Stimulated activated effector memory CD8-positive, alpha-beta T cell treated with anti-CD3 and anti-CD28 coated beads, Interleukin-12 subunit alpha, Interleukin-12 subunit beta, amount 100 ng/mL, for 72 hours (primary cell): ENCODE measurements at places on chromosomes 6 and 20.

- no peak for DNase-seq
Observed at GRCh38 chr20:32470940-32471339, 112.8 kb downstream of the ASXL1 start.

DNA sequence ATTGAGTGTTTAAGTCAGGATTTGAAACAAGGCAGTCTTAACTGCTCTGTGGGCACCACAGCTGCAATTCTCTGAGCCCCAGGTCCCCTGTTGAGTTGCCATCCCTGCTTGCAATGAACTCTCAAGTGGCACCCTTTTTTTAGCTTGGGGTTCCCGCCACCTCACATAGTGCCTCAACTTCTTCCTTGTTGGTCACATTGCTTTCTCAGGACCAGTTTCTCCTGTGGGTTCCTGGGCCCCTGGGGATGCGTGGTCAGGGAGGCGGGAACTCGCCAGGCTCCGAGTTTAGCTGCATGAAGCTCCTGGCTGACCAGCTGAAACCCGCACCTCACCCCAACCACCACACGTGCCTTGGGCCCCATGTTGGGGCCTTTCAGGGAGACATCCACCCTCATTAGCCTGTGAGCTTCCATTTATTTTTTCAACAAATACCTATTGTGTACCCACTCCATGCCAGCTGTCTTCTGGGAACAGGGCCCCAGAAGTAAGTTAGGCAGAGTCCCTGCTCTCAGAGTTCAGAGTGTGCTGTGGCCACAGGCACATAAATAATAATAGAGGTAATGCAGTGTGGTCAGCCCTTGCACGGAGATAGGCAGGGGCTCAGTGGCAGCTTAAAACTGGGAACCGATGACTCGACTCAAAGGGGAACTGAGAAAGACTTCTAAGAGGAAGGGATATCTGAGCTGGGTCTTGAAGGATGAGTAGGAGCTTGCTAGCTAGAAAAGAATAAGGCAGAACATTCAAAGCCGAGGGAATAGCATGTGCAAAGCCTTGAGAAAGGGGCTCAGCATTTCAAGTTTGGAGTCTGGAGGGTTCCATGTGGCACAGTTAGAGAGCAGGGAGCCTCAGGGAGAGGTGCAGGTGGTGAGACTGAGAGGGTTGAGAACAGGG, 33.9 kb upstream of the FAM83D start:
- DNase-seq: no peak

GRCh38 chr6:91664327-91664959, 1077.6 kb upstream of the MAP3K7 start:
- DNase-seq: no peak

DNA sequence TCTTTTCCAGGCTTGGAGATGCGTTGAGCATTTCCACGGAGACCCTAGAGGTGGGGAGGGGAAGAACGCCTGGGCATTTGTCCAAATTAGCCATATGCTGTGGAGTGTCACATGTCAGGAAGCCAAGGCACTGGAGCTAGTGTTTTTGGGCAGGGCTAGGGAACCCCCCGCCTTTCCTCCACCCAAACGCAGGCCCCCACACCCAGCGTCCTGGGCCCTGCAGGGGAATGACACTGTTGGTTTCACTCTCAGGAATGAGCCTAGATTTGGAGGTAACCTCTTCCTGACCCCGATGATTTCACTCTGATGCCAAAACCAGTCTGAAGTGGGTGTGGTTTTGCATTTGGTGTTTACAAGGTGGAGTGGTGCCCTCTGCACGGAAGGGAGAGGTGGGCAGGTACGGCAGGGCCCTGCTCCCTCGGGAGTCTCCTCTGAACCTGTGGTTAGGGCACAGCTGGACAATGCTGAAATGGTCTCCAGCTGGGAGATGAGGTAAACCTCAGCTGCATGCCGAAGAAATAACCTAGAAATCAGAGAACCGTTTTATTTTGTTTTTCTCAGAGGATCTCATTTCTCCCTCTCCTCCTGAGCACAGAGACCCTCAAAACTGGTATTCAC, 29.5 kb downstream of the MTHFD1L start:
- peak; percentile 9 for DNase-seq

GRCh38 chr6:35476004-35476403, 7.8 kb downstream of the RPL10A start:
- DNase-seq: no peak

GRCh38 chr6:54403096-54403495, 94.9 kb downstream of the TINAG start:
- DNase-seq: no peak

DNA sequence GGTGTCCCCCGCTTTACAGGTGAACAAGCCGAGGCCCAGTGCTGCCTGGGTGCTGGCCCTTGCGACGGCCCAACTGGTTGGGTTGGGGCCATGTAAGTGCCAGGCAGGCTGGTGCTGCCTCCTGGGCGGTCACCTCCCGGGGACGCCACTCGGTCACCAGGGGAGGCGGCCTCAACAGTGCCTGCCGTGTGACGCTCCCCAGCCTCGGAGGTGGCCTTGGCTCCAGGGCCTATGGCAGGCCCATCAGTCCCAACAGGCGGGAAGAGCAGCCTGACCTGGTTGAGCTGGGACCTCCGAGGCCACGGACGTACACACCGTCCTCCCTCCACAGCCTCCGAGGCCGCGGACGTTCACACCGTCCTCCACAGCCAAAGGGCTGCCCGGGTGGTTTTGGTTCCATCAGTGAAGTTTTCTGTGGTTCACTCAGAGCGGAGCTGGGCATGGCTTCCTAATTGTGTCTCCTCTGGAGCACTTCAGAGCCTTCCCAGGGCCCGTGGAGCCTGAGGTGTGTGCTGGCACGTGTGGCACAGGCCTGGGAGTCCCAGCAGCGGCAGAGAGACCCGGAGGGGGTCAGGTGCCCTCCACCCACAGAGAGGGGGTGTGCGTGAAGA, 19.3 kb upstream of the SLCO4A1 start:
- no peak for DNase-seq

DNA sequence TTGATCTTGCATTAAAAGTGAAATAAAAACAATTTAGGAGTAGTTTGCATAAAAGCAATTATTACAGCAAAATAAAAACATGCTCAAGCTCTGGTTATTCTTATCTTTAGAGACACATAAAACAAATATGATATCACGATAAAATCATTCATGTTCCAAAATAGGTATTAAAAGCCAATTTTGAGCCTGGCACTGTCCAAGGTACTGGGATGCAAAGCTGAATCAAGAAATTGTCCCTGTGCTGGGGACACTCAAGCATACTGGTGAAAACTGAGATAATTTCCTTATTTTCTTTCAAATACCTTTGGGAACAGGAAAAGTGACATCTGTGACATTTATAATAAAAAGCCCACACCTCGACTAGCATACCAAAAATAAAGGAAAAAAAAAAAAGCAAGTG, 931 bp upstream of the MTCL3 start:
- no peak for DNase-seq

DNA sequence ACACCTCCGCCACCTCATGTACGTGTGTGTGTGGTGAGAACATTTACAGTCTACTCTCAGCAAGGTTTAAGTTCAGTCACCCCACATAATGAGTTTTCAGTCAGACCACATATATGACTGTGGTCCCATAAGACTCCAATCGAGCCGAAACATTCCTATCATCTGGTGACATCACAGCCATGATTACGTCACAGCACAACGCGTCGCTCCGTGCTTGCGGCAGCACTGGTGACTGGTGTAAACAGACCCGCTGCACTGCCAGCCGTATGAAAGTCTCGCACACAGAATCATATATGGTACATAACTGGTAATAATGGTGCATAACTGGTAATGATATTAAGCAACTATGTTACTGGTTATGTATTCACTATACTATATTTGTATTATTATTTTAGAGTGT, 150.7 kb downstream of the DLL1 start:
- DNase-seq: no peak

DNA sequence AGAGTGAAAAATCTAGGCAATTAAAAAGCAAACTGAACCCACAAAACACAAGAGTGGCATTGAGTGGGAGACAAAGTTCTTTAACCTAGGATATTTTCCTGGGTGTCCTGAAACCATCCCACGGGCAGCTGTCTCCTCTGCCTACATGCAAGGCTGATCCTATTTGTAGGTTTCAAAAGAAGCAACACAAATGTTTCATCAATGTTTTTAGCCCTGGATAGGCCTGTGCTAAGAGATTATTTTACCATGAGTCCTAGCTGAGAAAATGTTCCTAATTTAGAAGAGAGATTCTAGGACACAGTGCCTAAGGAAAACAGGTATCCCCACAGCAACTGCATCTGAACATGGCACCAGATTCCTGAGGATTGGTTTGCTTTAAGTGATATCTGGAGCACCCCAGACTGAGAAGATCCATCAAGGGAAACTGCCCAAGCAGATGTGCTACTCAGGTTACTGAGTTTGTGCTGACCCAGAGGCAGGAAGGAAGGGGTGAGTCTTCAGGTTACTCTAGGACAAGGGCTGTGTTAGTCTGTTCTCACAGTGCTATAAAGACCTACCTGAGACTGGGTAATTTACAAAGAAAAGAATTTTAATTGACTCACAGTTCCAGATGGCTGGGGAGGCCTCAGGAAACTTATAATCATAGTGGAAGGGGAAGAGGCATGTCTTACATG, 111.6 kb upstream of the UST start:
- DNase-seq: no peak

- no peak for DNase-seq
Observed at GRCh38 chr20:56376331-56376730, 15.7 kb downstream of the AURKA start.
